ENCODE measurements at places on chromosomes 6 and 20.

- no peak for DNase-seq
Measured at GRCh38 chr6:23589811-23590210, 536.2 kb upstream of the NRSN1 start.

DNA sequence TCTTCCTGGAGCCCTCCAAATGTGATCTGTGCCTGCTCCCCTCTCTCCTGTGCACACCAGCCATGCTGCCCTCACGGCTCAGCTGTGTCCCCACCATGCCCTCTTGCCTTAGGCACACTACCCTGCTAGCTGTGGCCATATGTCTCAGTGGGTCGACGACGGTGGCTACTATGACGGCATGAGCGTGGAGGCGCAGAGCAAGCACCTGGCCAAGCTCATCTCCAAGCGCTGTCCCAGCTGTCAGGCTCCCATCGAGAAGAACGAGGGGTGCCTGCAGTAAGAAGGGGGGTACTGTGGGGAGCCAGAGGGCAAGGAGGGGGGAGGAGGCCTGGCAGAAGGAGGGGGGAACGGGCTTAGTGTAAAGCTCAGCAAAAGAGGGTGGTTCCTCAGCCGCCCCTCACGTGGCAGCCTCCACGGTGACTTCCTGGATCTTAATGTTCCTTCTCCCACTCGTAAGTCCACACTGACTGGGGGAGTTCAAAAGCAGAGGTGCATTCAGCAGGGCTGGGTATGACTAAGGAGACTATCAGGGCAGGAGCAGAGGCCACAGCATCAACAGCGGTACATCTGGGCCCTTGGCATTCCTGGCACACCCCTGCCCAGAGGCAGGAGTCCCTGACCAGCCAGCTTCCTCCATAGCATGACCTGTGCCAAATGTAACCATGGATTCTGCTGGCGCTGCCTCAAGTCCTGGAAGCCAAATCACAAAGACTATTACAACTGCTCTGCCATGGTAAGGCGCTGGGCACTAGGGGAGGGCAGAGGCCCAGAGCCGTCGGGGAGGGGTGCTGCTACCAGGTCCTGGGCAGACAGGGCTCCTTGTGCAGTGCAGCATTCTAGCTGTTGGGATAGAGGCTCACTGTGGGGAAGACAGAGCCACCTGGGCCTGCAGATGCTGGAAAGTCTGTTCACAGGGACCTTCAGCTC lies 8.0 kb downstream of the DNPH1 start:
- DNase-seq: no peak

- DNase-seq: no peak
Measured at GRCh38 chr6:19434065-19434464, 403.1 kb upstream of the ID4 start.

- no peak for DNase-seq
Measured at GRCh38 chr6:93358435-93358834, 60.9 kb downstream of the EPHA7 start.

GRCh38 chr6:43766964-43767461 lies 3.0 kb upstream of the VEGFA start:
- no peak for DNase-seq

GRCh38 chr6:169804427-169804826 lies 53.0 kb downstream of the ERMARD start:
- no peak for DNase-seq

- no peak for DNase-seq
Measured at GRCh38 chr20:2930538-2930937, 57.3 kb downstream of the PTPRA start.

DNA sequence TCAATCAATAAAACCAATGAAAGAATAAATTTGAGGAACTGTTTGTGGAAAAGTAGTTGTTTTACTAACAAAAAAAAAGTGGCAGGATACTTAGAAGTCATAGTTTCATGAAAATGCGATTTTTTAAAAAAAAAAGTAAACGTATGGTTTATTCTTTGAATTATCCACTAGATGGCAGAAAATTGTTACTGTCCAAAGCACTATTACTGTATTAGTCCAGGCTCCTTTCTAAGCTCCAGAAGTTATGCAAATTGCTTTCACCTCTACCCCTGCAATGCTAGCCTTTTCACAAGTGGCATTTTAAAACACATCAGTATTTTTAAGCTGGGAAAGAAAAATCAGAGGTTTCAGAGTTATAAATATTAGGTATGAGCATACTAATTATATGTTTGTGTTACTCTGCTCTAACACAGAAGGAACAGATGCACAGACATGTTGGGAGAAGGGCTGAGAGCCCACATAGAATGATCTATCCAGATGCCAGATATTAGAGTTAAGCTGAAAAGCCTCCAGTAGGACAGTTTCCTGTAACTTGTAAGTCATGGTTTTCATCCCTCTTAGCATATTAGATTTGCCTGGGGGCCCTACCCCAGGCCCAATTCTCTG lies 63.9 kb downstream of the FHL5 start:
- no peak for DNase-seq

GRCh38 chr6:113068570-113068969 lies 721.4 kb downstream of the RFPL4B start:
- DNase-seq: no peak

DNA sequence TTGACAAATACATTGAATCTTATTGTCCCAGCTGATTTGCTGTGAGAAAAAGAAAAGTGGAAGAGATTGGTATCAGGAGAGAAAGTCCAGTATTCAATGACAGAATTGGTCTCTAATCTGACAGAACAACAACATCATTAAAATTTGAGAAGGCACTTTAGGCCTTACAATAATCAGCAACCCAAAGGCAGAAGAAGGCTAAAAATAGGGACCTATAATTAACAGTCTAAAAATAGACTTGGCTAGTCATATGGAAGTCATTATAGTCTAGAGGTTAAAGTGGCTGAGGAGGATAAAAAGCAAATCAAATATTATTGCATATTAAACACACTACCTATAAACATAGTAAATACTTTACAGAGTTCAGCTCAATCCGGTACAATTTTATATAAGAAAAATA lies 393.6 kb upstream of the JAG1 start:
- no peak for DNase-seq

- DNase-seq: no peak
Measured at GRCh38 chr6:144302701-144303372, 17.7 kb downstream of the UTRN start.

- no peak for DNase-seq
Measured at GRCh38 chr20:53568351-53568750, 25.3 kb downstream of the ZNF217 start.

DNA sequence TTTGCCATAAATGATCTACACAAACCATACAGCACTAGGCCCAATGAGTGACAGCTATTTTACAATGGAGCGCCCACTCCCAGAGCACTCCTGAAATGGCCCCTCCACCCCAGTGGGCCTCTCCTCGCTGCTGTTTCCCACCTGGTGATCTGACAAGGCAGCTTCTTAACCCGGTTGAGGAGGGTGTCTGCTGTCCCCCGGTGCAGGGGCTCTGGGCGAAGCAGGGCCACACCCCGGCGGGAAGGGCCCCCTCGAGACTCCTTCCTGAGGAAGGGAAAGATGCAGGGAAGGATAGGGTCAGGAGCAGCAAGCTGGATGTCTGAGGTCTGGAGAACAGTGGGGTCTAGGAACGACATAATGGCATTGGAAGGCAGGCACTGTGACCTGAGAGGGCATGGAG lies 10.2 kb downstream of the ABHD16A start:
- no peak for DNase-seq

DNA sequence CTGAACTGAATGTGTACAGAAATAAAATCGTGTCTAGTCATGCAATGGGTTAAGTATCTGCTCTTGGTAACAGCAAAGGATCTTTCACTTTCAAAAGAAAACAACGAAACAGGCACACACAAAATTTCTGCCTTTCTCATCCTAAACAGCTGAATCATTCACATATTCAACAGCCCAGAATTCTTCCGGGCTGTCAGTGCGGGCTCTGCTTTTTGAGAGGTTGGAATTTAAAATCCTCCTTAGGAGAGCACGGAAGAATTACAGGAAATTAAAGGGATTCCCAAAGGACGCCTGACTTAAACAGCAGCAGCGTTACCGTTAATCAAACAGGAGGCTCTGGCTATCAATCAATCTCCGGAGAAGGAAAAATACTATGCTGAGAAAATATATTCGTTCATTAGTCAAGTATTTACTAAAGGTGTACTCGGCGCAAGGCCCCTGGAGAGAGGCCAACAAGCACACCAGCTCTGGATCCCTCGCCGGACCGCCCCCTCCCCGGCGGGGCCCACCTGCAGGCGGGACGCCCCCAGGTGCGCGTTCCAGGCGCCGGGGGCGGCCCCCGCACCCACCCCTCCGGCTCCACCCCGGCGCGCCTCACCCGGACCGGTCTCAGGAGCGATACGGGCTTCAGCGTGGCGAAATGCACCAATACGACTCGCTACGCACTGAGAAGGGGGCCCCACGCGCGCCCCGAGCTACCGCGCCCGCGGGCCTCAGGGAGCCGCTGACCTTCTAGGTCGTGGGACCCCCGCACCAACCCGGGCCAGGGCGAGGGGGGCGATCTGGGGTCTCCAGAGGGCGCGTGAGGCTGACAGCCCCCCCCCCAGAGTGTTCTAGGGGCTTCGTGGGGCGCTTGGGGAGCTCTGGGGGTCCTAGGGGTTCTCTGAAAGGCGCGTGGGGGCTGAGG lies 1.0 kb downstream of the NAPB start:
- peak; percentile 45 for DNase-seq

GRCh38 chr6:1228754-1229191 lies 83.1 kb upstream of the FOXQ1 start:
- DNase-seq: no peak

DNA sequence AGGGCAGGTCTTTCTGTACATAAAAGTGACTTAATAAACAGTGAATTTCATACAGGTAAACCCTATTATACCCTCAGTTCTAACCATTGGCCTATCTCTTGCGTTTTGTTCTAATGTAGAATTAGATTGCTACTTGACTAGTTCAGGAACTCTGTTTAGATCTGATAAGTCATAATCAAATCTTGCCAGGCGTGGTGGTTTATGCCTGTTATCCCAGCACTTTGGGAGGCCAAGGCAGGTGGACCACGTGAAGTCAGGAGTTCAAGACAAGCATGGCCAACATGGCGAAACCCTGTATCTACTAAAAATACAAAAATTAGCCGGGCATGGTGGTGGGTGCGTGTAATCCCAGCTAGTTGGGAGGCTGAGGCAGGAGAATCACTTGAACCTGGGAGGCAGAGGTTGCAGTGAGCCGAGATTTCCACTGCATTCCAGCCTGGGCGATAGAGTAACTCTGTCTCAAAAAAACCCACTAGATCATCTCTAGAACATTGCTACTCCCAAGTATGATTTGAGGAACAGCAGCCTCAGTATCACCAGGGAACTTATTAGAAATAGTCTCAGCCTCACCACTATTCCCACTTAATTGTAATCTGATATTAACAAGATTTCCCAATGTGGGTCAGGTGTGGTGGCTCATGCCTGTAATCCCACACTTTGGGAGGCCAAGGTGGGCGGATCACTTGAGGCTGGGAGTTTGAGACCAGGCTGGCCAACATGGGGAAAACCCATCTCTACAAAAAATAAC lies 12.2 kb downstream of the GTPBP2 start:
- DNase-seq: no peak

DNA sequence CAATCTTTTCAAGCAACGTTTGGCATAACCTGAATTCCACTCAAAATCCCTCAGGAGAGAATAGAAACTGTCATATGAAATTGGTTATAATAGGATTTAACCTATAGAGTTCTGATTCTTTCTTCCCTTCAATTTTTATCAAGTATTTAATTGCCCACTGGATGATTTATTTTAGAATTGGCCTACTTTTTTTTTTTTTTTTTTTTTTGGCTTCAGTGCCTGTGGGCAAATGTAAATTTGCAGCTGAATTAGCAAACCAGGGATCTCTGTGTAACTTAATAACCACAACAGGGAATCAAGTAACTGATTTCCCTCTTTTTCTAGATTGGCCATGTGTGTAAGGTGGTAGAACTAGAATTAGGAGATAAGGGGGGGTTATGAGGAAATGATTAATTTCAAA lies 157.0 kb downstream of the SOX4 start:
- no peak for DNase-seq

GRCh38 chr20:44731657-44732056 lies 14.0 kb upstream of the KCNK15 start:
- no peak for DNase-seq

GRCh38 chr6:72861935-72862432 lies 240.1 kb downstream of the KCNQ5 start:
- DNase-seq: no peak

DNA sequence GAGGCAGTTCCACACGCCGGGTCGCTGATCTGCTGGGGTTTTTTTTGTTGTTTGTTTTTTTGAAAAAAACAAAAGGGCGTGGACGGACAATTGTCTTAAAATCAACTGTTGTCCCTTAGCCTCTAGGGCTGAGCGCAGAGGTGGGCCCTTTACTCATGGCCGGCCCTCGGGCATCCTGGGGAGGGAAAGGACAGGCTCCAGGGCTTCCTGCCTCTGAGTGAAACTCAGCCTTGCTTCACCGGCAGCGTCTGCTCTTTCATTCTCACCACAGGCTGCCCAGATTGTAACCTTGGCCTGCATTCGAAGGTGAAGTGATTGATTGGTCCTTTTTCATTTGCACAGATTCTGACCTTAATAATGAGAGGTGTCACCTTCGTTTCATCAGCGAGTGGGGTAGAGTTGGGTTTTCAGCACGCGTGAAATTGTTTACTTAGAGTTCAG lies 797 bp downstream of the SMIM13 start:
- no peak for DNase-seq
